ENCODE measurements at places on chromosomes 11 and 22. TPM values are rescaled to one million over a fixed set of nuclear protein-coding genes. Genes with fewer than 3 reads are reported as not detected.

GRCh38 chr22:39662686-39663052, 92.1 kb downstream of the CACNA1I start:
- DNase-seq, result no peak

GRCh38 chr11:106695506-106695905, 322.8 kb downstream of the GUCY1A2 start:
- no peak for DNase-seq

DNA sequence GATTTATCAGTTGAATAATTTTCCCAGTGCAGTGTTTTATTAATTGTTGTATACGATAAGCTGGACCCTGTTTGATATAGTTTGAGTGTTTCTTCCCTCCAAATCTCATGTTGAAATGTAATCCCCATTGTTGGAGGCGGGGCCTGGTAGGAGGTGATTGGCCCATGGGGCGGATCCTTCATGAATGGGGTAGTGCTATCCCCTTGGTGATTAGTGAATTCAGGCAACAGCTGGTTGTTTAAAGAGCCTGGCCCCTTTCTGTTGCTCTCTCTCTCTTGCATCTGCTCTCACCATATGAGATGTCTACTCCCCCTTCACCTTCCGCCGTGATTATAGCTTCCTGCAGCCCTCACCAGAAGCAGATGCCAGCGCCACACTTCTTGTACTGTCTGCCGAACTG, 1.5 kb downstream of the OR5A1 start:
- no peak for DNase-seq

DNA sequence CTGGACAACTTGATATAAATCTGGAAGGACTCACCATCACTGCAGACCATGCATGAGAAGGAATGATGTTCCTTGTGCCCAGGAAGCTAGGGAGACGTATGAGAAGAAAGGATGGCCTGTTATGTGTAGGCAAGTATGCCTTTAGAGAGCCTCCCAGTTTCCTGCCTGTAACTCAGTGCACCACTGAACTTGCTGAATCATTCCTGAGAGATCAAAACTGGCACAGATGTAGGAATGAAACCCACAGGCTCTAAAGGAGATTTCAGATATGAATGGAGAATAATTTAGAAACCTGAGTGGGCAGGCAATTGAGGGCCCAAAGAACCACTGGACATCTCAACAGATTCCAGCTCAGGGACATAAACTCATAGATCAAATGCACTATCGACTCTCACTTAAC, 38.4 kb upstream of the PRSS23 start:
- DNase-seq, result no peak

INPPL1 gene
- 49.1 TPM for total RNA-seq
